ENCODE measurements at places on chromosomes 7 and 10.

- DNase-seq, result no peak
Observed at GRCh38 chr7:148175512-148175911, 415.1 kb upstream of the C7orf33 start.

DNA sequence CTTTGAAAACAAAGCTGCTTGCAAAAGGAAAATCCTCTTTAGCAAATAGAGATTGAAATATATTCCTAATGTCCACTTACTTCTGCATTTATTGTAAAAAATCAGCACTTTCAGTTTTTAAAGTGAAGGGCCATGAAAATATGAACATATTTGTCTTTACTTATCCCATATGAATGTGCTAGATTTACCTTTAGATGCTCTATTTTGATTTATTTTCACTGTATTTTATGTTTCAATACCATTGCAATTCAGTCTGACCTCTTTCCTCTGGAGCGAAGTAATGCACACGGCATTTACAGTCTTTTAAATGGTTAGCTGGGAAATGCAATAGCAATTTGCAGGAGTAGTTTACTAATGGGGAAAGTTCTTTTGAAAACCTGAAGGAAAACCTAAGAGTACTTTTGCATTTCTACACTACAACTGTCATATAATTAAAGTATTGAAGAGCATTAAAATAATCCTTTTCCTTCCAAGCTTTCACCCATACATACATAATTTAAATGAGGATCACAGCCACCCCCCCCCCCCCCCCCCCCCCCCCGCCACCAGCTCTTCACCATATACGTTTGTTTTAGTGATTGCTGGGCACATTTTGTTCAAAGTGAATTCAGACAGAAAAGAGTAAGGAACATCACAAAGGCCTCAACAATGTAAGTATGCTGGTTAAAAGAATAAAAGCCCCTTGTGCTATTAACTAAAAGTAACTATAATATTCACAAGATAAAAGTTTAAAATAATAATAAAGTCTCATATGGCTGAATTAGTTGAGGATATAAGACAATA lies 3.5 kb downstream of the SKIDA1 start:
- DNase-seq, result no peak

DNA sequence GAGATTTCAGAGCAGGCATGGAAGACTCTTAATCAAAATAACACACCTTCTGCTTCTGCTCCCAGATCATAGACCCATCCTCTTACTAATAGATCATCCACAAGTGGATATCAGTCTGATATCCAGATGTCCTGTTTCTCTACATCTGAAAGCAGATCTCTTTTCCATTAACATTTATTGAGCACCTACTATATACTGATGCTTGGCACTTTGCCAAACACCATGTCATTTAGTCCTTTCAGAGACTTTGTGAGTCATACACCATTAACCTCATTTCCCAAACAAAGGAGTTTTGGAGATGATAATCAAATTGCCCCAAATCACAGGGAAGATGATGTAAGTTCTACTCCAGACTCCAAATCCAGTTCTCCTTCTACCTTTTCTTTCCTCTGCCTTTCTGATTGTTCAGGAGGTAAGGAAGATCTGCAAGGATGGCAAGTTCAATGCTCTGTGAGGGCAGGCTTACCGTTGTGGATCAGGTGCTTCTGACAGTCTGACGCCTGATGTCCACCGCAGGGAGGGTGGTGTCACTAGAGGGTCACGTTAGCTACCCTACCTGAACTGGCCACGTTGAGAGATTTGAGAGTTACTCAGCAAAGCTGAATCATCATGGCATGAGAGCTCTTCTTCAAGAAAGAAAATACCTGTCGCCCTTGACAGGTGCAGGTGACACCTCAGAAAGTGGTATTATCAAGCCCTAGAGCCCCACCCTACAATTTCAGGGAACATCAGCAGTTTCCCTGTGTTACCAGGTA lies 269.6 kb upstream of the ZMIZ1 start:
- DNase-seq, result no peak

- DNase-seq, result no peak
Observed at GRCh38 chr10:16933783-16934182, 116.6 kb upstream of the RSU1 start.

- no peak for DNase-seq
Observed at GRCh38 chr10:66786709-66787108, 139.1 kb upstream of the LRRTM3 start.

- no peak for DNase-seq
Observed at GRCh38 chr7:81501220-81501619, 268.6 kb downstream of the HGF start.

GRCh38 chr10:63008491-63008890 lies 124.6 kb upstream of the NRBF2 start:
- no peak for DNase-seq
